ENCODE measurements at places on chromosomes 13 and 19. TPM values are rescaled to one million over a fixed set of nuclear protein-coding genes. Genes with fewer than 3 reads are reported as not detected.
A peak's percentile ranks its signal among the peaks of the same experiment; 100 is the strongest.

The NFIX gene
- total RNA-seq: not detected

DNA sequence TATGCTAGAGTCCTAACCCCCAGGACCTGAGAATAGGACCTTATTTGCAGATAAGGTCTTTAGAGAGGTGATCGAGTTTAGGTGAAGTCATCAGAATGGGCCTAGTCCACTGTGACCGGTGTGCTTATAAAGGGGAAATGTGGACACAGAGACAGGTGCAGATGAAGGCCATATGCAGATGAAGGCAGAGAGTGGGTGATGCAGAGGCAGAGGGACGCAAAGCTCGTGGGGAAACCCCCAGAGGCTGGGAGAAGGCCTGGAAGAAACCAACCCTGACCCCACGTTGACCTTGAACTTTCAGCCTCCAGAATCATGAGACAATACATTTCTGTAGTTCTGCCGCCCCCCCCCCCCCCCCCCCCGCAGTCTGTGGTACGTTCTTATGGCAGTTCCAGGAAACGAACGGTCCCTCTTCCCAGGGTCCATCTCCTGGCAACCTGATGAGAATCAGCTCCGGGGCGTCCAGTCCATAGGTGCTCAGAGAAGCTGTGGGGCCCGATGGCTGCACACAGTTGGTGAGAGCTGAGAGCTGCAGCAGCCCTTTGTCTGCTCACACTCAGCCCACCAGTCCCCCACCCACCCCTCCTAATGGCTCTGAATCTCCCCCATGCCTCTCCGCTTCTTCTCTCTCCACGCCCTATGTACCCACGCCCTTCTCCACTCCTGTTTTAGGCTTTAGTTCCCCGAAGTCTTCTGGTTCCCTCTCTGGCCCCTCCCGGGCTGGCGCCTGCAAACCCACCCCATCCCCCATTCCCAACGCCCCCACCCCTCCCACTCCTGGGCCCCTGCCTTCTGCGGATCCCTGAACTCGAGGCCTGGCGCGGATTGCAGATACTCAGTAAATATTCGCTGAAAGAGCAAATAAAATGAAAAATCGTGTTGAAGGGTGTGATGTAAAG lies 218.3 kb upstream of the MAB21L1 start:
- no peak for DNase-seq

The IFNL1 gene
- total RNA-seq: not detected

The ZNF888 gene
- total RNA-seq: 5.1 TPM

The CGB2 gene
- total RNA-seq: not detected

The ZNF865 gene
- 3.4 TPM for total RNA-seq

DNA sequence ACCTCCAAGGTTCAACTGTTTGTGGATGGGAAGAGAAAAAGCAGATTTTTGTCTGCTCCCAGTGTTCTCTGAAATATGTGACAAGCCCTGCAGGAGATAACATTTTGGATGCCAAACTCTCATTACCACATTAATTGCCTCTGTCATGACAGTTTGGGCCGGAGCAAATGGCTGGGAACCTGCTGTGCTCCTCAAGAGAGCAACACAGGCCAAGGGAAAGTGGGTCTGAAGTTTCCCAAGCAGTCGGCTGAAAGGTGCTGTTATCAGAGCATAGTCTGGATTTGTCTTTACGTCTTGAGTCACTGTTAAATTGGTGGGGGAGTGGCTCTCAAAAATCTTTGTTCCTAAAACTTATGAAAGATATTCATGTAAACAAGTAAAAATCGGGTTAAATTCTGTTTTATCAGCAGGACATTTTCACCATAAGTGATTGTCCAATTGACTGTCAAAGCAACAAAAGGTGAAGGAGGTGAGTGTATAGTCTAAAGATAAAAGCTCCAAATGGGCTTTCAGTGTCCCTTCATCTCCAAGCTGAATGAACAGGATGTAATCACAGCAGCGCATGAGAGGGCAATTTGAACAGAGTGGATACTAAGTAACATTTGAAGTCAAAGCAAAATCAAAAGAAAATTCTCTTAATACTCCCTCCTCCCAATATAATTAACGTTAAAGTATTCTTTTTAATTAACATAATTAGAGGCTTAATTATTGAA lies 844.8 kb downstream of the PCDH17 start:
- DNase-seq: no peak

- DNase-seq: peak; percentile 35
Measured at GRCh38 chr19:11560404-11561051, 1.5 kb upstream of the ELOF1 start.

The ZNF667 gene
- 3.0 TPM for total RNA-seq

DNA sequence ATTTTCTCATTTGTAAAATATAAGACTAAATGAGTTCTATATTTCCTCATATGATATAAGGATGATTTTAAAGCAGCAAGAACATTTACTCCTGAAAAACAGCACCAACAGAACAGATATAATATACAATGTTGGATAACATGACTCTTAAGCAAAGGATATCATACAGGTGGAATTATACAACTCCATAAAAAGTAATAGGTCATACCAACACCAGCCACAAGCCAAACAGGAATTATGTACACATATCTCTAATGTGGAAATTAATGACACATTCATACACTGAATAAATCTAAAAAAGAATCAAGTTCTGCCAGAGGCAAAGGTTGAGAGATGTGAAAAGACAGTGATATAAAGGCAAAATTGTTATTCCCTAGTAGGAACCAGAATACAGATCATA lies 25.9 kb downstream of the INTS6 start:
- no peak for DNase-seq

GRCh38 chr13:20969182-20969581 lies 66.6 kb upstream of the XPO4 start:
- no peak for DNase-seq

The PROZ gene
- not detected for total RNA-seq

DNA sequence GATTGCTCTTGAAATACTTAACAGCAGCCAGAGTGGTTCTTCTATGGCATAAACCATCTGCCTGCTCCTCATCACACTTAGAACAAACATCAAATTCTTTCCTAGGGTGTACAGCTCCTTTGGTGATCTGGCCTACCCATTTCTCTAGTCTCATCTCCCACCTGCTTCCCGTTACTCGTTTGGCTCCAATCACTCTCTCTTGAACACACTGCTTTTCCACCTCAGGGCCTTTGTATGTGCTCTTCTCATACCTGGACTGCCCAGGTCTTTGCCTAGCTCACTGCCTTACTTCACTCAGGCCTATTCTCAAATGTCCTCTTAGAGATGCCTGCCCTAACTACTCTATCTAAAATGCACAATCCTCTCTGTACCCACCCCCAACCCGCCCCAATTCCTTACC lies 100.5 kb downstream of the KCNRG start:
- DNase-seq: no peak

GRCh38 chr13:39877134-39877533 lies 221.7 kb downstream of the COG6 start:
- DNase-seq: no peak

The ZNF682 gene
- 2.8 TPM for total RNA-seq

DNA sequence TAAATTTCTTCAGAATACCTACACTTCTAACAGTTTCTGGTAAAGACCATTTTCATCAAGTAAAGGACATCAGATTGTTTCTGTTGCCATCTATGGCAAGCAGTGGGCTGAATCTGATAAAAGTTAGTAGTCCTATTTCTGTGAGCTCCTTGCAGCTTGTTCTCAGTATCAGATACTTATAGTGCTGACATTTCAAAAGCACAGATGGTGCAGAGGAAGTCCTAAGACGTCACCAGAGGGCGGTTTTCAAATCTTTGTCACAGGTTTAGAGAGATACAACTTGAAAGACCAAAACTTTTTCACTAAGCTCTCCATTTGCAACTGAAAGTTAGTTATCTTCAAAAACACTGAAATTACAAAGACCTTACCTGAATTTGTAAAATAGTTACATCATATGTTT lies 719.8 kb downstream of the SLITRK1 start:
- DNase-seq: no peak

- no peak for DNase-seq
Measured at GRCh38 chr19:23385404-23385803, 9.9 kb downstream of the ZNF91 start.

DNA sequence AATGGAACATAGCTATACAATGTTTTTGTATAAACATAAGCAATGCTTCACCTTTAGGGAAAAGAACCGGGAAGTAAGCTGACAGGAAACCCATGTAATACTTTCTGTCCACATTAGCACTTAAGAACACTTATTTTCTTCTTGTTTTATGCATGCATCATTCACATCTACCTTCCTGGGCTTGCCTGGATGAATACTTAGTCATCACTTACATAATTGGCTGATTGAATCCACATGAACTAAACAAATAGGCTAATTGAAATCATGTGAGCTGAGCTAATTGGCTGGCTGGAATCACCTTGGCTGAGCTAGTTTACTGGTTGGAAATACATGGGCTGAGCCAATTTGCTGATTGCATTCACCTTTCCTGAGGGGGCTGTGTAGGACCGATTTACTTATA lies 78.8 kb downstream of the ZNF726 start:
- DNase-seq: no peak

DNA sequence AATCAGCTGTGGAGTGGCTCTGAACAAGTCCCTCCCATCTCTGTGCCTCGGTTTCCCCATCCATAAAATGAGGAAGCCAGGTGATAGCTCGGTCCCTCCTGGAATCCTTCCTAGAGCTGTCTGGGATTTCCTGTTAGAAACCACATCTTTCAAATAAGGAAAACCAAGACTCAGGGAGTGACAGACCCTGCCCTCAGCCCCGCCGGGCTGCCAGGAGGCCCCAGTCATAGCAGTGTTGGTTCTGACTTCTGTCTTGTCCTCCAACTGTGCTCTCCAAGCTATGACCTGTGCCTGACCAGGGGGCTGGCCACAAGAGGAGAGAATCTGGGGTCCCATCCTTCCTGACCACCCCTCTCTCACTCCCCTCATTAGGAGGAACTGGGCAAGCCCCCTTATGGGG lies 1.1 kb upstream of the SHD start:
- DNase-seq: no peak

- DNase-seq: no peak
Measured at GRCh38 chr19:2255982-2256685, at the start of gene JSRP1. Gene JSRP1, minus strand, starts transcription at chr19:2256417. Its CDS starts 1,103 bp downstream, at chr19:2255314.

GRCh38 chr13:51035978-51036377 lies 75.1 kb downstream of the C13orf42 start:
- DNase-seq: no peak

The CD22 gene
- 0.23 TPM for total RNA-seq

The SHISA2 gene
- total RNA-seq: 170 TPM

- DNase-seq: no peak
Measured at GRCh38 chr19:45663800-45664199, 4.2 kb upstream of the GIPR start.

- no peak for DNase-seq
Measured at GRCh38 chr19:5340637-5341447, at the start of gene PTPRS. Gene PTPRS, minus strand, starts transcription at chr19:5340812. Its CDS starts 54,672 bp downstream, at chr19:5286140.

GRCh38 chr13:77492982-77493381 lies 42.5 kb upstream of the SCEL start:
- no peak for DNase-seq

DNA sequence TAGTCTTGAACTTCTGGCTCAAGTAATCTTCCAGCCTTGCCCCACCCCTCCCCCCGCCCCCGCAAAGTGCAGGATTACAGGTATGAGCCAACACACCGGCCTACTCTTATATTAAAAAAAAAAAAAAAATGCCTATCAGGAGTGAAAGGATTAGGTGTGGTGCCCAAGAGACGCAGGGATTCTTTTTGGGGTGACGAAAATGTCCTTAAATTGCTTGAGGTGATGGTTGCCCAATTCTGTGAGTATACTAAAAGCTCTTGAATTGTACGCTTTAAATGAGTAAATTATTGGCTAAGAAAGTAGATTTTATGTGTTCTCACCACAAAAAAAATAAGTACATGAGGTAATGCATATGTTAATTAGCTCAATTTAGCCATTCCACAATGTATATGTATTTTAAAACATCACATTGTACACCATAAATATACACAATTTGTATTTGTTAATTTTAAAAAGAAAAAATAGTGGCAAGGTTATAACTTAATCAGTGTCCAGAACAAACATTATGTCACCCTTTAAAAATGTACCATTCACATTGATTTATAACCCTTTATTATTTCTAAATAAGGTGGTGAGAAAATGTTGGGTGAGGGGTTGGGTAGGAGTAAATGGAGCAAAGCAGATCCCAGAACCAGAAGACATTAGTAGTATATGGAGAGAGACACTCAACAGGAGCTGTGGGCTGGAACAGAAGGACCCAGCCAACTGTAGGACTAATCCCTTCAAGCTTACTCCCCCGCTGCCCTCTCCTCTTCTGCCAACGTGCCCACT lies 3.9 kb downstream of the IGSF23 start:
- DNase-seq: no peak

GRCh38 chr19:29404951-29405727 lies 120.7 kb upstream of the VSTM2B start:
- no peak for DNase-seq

The LPAR6 gene
- total RNA-seq: 2.4 TPM

DNA sequence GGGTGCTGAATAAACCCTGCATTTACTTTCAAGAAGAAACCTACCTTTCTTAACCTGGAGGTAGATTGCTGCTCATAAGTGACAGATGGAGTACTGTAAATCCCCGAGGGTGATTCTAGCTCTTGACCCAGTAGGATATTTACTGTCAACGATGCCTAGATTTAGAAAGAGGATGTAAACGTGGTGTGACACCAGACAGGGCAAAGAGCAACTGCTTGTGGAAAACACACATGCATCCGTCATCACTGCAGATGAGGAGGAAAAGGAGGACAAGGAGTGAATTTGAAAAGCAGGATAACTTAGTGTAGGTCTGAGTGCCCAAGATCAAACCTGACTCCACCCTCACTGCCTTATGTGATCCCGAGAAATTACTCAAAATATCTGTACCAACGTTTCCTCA lies 9.8 kb upstream of the CLN5 start:
- DNase-seq: no peak

DNA sequence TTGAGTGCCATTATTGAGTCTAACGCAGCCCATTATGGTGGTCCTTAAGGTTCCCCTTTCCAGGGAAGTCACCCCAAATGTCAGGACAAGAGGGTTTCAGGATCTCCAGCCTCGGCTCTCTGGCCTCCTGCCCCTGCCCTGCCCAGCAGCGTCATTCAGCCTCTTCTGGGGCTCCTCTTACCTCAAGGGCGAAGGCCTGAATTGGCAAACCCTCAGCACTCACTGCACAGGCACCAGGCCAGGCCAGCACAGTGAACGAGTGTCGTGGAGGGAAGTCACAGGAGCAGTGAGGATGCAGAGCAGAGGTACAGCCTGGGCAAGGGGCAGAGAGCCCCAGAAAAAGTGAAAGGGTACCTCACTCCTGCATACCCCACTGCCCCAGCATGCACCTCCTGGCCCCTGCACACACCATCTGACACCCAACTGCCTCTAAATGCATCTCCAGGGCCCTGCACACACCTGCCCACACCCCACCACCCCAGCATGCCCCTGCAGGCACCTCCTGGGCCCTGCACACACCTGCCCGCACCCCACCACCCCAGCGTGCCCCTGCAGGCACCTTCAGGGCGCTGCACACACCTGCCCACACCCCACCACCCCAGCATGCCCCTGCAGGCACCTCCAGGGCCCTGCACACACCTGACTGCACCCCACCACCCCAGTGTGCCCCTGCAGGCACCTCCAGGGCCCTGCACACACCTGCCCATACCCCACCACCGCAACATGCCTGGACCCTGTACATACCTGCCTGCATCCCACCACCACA lies 19.8 kb downstream of the SLC25A42 start:
- no peak for DNase-seq

The ZNF208 gene
- total RNA-seq: 0.14 TPM
